Activated T-cell treated with anti-CD3 and anti-CD28 coated beads, Interleukin-2, amount 50 U/mL, for 72 hours (primary cell): ENCODE measurements at places on chromosomes 7 and 10.

DNA sequence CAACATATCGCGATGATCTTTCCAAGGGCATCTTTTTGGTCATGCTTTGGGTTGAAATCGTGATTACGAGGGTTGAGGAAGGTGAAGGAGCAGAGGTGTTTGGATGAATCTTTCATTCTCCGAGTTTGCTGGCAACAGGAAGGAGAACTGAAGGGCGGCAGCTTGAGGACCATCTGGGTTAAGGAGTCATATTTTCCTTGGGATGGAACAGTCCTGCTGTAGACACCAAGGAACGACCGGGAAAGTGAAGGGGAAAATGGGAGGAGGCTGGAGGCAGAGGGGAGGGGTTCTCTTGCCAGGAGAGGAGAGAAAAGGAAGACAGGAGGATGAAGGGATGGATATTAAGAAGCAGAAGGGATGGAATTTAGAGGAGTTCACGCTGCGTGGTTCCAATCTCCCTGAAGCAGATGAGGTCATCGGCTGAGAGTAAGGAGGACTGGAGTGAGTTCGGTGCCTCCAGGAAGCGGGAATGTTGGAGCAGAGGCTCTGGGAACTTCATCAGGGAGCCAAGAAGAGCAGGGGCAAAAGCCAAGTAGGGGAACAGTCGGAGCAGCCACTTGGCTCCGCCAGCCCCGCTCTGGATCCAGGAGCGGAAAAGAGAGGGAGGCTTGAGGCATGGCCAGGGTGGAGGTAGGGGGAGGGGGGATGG is 116.6 kb upstream of the GALNT17 start:
- DNase-seq, result no peak

DNA sequence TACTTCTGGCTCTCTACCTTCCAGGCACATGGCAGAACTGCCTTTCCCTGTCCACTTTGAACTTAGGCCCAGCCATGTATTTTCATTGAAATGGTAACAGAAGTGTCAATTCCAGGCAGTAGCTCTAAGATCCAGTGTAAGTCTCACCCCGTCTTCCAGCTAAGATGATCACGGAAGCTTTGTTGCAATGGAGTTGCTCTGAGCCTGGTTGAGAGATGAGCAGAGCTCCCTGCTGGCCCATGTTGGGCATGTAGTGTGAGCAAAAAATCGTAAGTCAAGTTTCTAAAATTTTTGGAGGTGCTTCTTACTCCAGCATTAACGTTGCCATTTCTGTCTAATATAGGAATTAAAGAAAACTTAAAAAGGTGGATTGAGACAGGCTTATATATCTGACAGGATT is 274.4 kb downstream of the IPMK start:
- DNase-seq, result no peak

DNA sequence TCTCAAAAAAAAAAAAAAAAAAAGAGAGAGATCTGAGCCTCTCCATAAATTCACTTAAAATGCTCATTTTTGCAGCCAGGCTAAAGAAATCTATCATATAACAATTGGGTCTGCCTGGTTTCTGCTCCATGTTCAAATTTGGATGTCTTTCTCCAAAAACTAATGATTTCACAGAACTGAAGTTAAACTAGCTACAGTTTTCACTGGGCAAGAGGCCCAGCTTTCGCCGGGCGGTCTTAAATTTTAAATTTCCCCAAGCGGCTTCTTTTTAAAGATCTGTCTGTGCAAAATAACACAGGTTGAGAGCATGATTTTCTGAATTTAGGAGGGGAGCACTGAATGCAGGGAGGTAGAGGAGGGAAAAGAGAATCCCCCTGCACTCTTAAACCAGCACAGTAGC is 603.4 kb downstream of the KCNMA1 start:
- DNase-seq, result no peak

DNA sequence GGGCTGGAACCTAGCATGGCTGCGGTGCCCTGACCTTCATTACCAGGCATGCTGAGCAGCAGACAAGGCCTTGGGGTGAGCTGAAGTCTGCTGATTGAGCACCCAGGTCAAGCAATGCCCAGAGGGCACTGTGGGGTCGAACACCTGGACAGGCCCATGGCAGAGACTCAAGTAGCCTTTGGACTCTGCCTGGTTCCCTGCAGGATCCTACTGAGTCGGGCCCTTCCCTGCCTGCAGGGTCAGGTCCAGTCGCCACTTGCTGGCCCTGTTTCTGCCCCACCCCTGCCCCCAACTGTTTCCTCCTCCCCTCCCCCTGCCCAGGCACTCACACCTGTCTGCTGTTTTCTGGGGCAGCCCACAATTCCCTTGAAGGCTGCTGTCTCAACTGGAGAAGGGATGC is 483.2 kb upstream of the MKI67 start:
- DNase-seq, result no peak

- no peak for DNase-seq
These were observed 316.5 kb upstream of the IMMP2L start for GRCh38 chr7:111878785-111879184.

GRCh38 chr7:19958309-19958896 is 185.0 kb upstream of the TMEM196 start:
- no peak for DNase-seq

DNA sequence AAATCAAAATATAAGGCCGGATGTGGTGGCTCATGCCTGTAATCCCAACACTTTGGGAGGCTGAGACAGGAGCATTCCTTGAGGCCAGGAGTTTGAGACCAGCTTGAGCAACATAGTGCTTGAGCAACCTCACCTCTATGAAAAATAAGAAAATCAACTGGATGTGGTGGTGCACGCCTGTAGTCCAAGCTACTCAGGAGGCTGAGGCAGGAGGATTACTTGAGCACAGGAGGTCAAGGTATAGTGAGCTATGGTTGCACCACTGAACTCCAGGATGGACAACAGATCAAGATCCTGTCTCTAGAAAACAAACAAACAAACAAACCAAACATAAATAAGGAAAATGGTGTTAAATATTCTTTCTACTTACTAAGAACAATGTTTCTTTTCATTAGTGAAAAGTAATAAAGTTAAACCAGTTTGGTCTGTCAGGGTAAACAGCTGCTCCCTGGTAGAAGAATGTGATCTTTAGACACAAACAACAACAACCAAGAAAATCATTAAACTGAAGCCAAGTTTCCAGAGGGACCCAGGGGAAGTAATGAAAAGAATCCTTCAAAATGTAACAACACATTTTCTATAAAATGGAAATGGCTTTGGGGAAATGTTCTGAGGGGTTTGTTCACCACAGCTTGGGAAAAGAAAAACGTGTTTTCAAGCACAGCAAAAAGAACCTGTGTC is 17.5 kb upstream of the BAG3 start:
- DNase-seq, result no peak

GRCh38 chr7:43528576-43529354 is 54.1 kb upstream of the STK17A start:
- no peak for DNase-seq

DNA sequence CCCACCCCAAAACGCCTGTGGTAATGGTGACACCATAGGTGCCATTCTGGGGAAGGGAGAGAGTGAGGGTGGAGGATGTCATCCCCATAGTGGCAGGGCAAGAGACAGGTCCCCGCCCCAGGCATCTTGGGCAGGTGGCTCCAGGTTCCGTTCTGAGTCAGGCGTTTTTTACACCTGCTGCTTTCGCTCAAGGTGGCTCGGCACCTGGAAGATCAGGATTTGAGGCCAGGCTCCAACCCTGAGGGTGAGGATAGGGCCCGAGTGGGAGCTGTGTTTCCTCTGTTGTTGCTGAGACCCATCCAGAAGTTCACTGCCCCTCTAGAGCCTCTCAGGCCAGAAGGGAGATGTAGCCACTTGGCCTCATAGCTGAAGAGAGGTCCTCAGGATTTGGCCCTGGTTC is 36.6 kb upstream of the DUSP5 start:
- DNase-seq, result no peak

DNA sequence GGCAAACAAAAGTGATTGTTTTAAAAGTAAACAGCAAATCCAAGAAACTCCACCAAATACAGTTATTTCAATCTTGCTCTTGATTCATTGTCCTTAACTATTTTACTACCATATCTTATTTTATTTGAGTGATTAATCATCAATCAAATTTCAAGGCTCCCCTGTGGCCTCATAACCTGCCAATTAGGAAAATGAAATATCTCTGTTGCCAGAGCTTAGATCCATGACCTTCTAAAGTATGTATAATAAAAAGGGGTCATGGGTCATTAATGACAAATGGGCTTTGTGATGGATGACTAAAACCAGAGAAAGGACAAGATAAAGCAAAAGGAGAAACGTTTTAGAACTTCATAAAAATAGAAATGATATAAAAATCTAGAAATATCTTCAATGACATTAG is 28.5 kb downstream of the NRCAM start:
- no peak for DNase-seq

DNA sequence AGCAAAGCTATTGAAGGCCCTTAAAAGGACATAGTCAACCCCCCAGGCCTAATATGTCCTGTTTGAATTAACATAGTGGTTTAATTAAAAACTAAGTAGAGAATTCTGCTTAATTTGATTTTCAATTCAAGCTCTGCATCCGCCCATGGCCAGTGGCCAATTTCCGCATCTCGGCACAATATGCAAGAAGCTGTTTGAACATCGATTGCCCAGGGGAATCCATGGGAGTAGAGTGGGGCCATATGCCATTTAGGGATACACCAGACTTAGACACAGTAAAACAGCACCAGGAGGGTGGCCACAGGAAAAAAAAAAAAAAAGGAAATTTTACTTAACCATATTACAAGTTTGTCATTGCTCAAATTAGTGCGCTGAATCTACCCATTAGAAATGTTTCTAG is 100.4 kb downstream of the LMBR1 start:
- no peak for DNase-seq

GRCh38 chr10:21953585-21954057 is 49.9 kb downstream of the DNAJC1 start:
- DNase-seq, result no peak

DNA sequence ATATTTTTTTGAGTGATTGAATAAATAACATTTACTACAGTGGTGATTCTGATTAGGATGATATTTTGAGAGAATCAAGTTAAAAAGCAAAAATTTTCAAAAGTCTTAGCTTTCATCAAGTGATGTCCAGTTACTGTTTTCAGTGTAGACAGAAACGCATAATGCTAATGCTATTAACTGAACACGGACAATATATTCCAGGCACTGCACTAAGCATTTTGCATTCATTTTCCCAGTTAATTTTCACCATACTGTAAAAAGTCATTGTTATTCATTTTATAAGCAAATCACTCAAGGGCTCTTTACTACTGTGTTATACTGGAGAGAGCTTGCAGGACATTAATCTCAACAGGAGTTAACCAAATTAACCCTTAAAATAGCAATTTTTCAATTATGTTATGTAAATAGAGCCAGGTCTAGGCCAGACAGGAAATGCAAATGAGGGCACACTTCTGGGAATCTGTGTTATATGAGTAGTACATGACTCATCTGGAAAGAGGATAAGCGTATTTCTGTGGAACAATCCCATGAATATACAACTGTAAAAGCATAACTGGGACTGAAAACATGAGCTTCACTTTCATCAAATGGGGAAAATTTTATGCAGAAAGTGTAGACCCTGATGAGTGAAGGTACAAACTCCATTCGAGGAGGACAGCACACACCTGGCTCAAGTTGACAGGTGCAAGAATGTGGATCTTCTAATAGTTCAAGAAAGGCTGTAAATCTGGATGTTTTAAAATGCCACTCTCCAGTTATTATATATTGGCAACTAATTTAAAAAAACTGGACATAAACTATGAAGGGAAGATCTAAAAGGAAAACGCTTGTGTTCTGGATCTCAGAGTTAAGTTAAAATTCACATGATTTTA is 75.4 kb downstream of the ANK3 start:
- DNase-seq, result no peak

DNA sequence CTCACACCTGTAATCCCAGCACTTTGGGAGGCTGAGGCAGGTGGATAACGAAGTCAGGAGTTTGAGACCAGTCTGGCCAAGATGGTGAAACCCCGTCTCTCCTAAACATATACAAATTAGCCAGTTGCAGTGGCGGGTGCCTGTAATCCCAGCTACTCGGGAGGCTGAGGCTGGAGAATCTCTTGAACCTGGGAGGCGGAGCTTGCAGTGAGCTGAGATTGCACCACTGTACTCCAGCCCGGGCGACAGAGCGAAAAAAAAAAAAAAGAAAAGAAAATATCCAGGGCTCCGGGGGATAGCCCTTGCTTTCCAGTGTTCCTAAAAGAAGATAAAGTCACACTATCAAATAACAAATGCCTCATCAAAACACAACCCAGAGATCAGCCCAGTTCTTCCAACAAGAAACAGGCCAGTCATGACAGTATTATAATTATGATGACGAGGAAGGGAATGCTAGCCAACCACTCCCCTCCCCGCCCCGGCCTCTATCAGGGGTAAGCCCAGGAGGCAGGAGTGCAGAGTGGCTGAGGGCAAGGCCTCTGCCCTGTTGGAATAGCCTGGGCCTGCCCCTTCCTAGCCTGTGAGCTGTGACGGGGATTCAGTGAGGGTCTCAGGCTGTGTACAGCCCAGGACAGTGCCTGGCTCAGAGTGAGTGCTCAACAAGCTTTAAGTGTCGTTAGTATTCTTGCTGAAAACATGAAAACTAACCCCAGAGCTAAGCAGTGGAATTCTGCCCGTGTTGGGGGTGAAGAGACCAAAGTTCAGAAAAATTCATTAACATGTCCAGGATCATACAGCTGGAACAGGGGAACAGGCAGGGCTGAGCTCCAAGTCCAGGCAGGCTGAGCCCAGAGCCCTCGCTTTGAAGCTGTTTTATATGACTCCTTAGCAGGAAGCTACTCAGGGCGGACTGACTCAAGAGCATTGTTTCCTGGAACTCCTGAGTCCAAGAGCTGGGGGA is 54.3 kb downstream of the FAM241B start:
- no peak for DNase-seq

- no peak for DNase-seq
These were observed 256.6 kb upstream of the KLF6 start for GRCh38 chr10:4041635-4042034.

- no peak for DNase-seq
These were observed 19.8 kb downstream of the SLC29A4 start for GRCh38 chr7:5302577-5302976.

GRCh38 chr10:12975266-12975665 is 26.2 kb downstream of the CCDC3 start:
- DNase-seq, result no peak

DNA sequence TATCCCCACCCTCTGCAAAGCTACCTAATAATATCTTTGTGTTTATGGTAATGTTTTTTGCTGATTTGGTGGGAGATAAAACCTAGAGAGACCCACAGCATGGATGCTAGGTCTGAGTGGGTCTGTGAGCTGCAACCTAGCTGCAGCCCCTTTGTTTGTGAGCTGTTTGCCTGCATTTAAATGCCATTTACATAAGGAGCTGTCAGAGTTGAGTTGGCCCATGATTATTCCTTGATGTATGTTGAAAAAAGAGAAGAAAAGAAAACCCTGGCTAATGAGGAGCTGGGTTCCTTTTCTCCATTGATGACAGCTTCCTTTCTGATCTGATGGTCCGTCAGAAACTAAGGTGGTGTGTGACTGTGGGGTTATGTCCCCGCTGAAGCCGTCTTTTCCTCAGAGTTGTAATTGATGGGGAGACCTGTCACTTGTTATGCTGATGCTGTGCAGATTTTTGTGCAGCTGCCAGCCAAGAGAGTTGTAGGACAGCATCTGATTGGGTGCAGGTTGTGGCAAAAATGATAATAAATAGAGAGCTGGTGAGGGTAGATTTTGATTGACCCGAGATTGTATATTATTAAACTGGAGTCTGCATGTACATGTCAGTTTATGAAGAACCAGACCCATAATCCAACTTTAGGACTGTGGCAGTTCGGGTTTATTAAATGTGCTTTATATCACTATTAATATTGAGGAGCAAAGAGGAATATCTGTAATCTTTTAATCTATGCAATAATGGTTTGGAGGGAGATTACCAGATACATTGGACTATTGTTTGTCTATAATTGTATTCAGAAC is 219.8 kb downstream of the AUTS2 start:
- DNase-seq, result no peak

- DNase-seq, result no peak
These were observed 67.1 kb downstream of the WAC start for GRCh38 chr10:28600056-28600455.

GRCh38 chr10:44478040-44478439 is 93.1 kb upstream of the CXCL12 start:
- DNase-seq, result no peak
